ENCODE measurements at places on chromosomes 2 and 18.

GRCh38 chr2:144704709-144705095 is 184.8 kb upstream of the ZEB2 start:
- no peak for DNase-seq

DNA sequence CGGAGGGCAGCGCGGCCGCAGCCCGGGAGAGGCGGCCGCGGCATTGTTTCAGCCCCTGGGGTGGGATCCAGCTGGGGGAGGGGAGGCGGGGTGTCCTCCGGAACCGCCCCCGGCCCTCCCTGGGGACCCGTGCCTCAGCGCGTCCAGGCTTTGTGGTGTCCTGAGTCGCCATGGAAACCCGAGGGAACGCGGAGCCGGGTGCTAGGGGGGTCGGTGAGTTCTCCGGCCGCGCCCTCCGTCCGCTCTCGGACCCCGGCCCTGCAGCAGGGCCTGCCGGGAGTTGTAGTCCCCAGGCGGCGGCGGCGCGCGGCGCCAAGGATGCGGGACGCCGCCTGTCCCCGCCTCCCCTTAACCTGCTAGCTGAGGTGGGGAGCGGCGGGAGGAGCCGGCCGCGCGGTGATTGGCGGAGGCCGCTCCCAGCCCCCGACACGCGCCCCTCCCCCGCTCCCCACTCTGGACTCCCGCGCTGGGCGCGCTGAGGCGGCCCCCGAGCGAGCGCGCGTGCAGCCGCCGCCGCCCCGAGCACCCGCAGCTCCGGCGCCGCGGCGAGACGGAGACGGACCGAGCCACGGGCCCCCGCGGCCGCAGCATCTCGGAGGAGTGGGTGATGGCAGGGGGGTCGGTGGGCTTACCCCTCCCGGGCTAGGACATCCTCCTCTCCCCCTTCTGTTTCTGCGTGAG is at the start of gene DPYSL5:
Gene DPYSL5, plus strand, starts transcription at position 478 of the 681 bp plus-strand sequence. CDS start 50,368 bp downstream, outside the sequence.
- no peak for DNase-seq

GRCh38 chr18:50970006-50970405 is 2.2 kb downstream of the ELAC1 start:
- DNase-seq: no peak

DNA sequence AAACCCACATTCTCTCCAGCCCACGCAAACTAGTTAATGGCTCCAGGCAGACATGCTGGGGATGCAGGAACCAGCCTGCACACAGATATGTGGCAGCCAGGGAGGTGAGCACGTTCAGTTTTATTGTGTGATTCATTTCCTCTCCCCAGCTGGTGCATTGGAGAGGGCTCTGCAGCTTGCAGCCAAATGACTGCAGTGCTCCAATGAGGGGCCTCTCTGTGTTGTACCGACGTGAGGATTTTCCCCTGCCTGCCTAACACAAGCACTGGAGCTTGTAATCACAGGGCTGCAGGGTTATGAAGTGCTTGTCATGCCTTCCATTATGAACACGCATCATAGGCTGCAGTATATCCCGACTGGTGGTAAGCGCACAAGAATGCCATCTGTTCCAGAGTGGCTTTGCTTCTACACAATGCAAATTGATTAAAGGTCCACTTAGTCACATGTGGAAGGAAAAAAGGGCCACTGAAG is 92.3 kb upstream of the THUMPD2 start:
- DNase-seq: no peak

DNA sequence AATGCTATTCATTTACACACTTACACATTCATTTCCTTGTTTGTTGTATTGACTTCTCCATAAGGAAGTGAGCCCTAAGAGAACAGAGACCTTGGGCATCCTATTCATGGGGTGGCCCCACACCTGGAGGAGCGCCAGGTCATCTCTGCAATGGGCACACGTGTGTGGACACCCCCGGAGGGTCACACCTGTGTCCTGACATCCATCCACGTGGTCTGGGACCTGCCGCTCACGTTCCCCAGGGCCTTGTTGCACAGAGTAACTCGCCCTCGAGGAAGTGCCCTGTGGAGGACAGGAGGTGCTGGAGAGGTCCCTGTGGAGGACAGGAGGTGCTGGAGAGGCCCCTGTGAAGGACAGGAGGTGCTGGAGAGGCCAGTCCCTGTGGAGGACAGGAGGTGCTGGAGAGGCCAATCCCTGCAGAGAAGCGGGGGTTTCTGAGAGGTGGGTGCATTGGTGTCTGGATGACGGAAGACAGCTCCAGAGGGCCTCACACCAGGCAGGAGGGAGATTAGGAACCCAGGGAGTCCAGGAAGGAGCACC is 73.2 kb upstream of the GPC1 start:
- no peak for DNase-seq

GRCh38 chr18:45363196-45363595 is 252.1 kb upstream of the SLC14A2 start:
- DNase-seq: no peak

DNA sequence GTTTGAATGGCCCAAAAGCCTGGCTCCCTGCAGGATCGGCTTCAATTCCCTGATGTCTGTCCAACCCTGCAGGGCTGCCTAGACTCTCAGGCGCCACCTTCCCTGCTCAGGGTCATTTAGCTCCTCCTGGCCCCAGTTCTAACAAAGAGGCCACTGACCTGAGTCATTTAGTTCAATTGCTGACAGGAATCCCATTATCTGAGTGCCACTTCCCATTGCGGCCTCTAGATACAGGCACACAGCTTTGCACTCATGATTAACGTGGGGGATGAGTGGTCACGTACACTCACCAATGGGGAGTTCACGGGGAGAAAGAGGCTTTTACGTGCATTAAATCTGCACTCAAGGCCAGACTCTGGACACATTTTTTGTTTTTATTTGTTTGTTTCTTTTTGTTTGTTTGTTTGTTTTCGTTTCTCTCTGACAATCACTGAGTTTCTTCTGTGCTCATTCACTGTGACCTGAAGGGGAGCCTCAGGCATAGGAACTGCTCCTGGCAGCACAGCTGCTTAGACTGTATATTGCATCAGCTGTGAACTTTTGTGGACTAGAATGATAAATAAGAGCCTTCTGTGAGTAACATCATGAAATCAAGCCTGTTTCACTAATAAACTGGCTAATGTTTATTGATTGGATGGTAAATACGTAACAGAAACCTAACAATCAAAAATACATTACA is 118.9 kb upstream of the CTNNA2 start:
- no peak for DNase-seq

DNA sequence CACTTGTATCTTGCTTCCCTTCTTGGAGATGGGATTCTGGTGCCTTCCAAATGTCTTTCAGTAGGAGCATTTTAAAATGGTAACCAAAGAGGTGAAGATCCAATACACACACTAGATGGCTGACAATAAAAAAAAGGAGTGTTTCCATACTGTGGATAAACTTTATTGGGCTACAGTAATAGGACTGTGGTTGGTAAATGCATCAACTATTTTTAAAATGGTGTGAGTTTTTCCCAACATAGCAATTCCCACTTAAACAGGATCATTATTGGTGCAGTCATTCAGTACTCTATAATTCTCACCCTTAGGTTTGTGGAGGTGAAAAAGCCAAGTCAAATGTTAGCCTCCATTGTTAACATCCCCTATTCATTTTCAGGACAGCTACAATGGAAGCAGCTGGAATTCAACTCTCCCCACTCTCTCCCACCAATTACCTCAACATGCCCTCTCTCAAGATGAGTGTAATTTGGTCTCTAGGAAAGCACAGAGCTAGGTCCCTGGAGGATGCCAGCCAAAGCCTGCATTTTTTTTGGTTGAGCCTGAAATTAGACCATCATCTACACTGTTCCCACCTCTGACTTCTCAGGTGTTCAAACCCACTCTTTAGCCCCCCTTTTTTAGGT is 273.3 kb downstream of the TCF4 start:
- no peak for DNase-seq

- DNase-seq: no peak
Measured at GRCh38 chr2:210544831-210545230, 11.6 kb upstream of the CPS1 start.

- DNase-seq: no peak
Measured at GRCh38 chr18:76684265-76684664, 138.1 kb upstream of the ZNF236 start.

DNA sequence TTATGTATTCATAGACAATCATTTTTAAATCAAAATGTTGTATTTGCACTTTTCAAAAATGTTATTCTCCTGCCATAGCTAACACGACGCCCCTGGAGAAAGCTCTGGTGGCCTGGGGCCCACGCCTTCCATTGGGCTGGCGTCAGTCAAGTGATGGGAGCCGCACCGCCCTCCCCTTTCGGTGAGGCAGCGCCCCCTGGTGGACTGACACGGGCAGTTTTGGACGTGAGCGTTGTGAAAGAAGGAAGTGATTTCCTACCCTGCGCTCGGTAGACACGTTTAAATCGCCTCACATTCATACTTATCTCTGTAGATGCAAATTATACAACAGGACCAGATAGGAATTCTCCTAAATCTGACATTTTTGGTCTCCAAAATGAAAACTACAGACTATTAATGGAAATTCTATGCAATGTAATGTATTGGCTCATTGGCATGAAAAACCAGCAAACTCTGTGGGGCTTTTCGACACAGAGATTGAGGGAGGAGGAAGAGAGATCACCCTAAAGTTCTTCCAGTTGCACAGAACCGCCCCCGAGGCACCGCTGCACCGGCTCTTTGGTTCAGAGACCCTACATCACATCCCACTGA is 326.2 kb upstream of the SOX11 start:
- DNase-seq: peak; percentile 39

GRCh38 chr2:110957293-110957692 is 163.4 kb upstream of the BCL2L11 start:
- DNase-seq: no peak

DNA sequence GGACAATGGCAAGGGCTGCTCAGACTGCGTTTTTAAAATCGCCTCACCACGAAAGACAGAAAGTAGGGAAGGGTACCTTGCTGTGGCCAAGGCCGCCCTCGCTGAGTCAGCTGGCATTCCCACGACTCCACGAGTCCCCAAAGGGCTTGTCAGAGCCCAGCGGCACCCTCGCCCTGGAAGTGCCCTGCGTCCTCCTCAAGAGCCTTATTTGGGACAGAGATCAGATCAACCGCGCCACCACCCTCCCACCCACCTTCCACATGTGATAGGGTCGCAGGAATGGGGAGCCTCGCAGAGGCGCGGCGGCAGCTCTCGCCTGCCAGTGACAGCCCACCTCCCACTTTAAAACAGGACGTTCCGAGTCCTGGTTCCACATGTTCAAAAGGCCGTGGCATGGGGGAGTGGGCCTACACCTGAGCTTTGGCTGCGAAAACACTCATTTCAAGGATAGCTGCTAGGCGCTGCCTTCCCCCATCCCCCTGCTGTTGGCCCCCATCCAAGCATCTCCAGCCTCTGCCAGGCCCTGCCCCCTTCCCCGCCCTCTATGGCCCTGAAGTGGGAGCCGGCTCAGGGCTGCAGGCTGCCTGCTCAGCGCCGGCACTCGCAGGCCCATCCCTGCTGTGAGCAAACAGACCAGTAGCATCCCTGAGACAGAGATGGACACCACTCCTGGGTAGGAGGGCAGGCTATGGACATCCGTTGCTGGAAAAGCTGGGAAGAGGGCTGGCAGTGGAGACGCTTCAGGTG is 38.1 kb upstream of the ARHGEF4 start:
- DNase-seq: no peak

GRCh38 chr2:647003-647560 is 30.1 kb downstream of the TMEM18 start:
- DNase-seq: no peak

GRCh38 chr2:52570716-52571115 is 1196.9 kb upstream of the CHAC2 start:
- no peak for DNase-seq

DNA sequence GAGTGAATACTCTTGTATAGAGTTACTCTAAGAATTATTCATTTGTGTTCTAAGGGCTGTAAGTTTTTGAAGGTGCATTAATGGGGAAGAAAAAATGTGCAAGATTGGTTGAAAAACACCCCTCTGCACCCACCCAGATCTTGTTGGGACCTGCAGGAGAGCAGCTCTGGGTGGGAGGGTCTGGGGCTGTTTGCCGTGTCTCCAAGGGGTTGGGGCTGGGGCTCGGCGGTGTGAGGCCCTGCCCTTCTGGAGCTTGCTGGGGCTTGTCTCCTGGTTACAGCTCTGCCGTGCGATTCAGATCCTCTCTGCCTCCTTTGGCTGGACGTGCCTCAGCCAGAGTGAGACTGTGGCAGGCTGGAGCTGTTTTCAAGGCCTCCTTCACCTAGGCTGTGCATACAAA is 26.1 kb downstream of the IGFBP2 start:
- DNase-seq: no peak

- DNase-seq: no peak
Measured at GRCh38 chr2:228063558-228063957, 117.9 kb downstream of the SPHKAP start.

DNA sequence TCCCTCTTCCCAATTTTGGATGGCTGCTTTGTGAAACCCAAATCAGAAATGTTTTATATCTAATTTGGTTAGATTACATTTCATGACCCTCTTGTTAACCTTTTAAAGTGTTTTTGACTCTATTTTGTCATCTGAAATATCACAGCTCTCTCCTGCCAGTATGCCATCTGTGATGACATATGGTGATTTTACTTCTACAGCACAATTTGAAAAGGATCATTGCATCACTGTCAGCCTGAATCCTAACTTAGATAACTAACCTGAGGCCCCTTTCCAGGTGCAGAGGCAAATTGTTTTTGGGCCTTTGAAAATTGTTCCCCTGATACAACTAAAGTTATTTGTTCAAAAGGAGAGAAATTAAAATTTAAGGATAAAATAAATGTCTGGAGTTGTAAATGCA is 1023.4 kb upstream of the LRRTM1 start:
- no peak for DNase-seq

- no peak for DNase-seq
Measured at GRCh38 chr2:42942214-42942989, 150.0 kb upstream of the HAAO start.

- DNase-seq: no peak
Measured at GRCh38 chr2:37167636-37168180, 10.9 kb upstream of the EIF2AK2 start.

- no peak for DNase-seq
Measured at GRCh38 chr18:58866773-58867150, 2.1 kb downstream of the ZNF532 start.

Data from stimulated activated naive B cell treated with anti-CD40 and anti-IgM and Interleukin-4, amounts not matched to agents 10 μg/mL and 1 μg/mL and 100 μg/mL, for 72 hours (primary cell).